Hepatocyte (in vitro differentiated cells): ENCODE measurements at places on chromosomes 16 and 17. TPM values are rescaled to one million over a fixed set of nuclear protein-coding genes. Genes with fewer than 3 reads are reported as not detected.

Gene HBA2
- not detected in 2 replicates for total RNA-seq

Gene HSD11B2
- 0.93 and 1.6 TPM in 2 replicates for total RNA-seq

Gene SLC35G3
- total RNA-seq = not detected in 2 replicates

Gene SOCS7
- 13.0 and 15.9 TPM in 2 replicates for total RNA-seq

Gene CCL11
- total RNA-seq = 0.40 TPM in 1 of 2 replicates, not detected in the other

Gene IRX5
- 3.2 and 5.3 TPM in 2 replicates for total RNA-seq

Gene CHST5
- 0.32 TPM in 1 of 2 replicates, not detected in the other for total RNA-seq
